ENCODE measurements at places on chromosomes 7 and 10.

DNA sequence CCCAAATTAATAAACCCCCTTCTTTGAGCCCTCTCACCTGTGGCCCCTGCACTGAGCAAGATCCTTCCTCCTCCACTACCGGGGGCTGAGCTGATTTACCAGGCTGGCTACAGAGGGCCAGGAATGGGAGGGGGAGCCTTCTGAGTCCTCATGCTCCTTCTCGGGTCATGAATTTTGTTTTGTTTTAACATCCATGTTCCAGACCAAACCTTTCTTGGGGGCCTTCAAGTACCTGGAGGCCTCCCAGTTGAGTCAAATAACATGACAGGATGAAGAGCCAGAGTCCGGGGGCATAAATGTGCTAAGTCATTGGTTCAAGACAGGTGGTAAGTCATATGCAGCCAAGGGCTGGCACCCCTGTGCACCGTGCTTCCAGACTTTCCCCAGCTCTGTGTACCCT is 39.6 kb downstream of the AFAP1L2 start:
- no peak for DNase-seq

GRCh38 chr10:63583909-63584724 is 62.9 kb downstream of the REEP3 start:
- DNase-seq = no peak

- DNase-seq = no peak
Observed at GRCh38 chr10:70683601-70683934, 11.3 kb downstream of the ADAMTS14 start.

DNA sequence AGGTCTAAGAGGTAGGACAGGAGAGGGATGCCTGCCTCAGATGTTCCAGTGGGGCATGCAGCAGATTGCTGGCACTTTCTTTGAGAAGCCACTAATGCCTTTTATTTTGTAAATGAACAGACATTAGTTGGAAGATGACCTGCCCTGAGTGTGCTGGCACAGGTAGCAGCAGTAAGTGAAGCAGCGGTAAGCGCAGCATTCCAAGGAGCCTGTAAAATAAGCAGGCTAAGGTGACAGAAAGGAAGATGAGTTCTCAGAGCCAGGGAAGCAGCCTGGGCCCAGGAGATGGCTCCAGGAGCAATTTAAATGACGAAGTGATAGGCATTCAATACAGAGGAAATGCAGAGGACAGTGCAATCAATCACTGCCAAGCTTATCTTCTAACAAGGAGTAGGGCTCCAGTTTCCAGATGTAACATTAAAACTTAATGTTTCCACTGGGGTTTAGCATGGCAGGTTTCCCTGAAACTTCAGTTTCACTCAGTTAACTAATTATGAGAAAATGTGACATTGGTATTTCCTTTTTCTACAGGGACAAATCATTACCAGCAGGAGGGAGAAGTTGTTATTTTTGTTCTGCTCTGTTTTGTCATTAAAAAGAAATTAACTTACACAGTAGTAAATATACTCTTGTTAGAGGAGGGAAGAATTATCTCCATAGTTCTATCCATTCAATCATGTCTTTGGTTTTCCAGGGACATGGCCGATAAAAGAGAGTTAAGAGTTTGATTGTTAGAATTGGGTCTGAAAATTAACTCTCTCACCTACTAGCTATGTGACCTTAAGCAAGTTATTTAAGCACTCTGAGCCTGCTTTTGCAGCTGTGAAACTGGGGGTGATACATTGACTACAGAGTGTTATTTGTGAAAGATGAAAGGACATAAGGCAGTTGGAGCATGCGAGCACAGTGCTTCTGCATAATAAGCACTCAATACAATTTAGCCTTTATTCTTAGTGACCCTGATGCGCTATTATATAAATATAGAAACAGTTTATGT is 96.6 kb upstream of the PTN start:
- DNase-seq = peak; percentile 56

DNA sequence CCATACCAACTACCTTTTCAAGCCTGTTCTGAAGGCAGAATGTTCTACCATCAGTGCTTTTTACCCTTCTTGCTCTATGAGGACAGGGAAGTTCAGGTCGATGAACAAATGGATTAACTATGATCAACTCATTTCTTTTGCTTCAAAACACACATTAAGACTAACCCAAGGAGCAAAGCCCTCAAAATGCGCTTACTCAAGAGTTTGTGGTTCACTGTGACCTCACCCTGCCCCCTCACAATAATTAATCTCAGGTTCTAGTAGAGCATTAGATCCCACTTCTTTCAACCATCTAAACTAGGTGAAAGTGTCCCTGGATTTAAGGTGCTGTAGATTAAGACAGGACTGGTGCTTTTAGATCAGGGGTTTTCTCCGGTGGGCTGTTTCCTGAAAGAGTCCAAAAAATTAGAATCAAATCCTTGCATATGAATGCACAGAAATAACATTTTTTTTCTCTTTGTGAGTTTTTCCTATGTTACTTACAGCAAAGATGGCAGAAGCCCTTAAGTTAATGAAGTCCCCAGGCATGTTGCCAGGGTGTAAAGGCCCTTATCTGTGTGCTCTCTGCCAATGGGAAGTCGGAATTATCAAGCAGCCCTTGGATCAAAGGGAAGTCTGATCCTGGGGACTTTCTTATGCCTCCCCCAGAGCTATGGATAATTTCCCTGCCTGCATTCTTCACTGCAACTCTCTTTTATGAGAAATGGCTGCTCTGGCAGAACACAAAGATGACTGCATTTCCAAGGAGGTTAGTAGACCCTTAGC is 205.5 kb upstream of the STK17A start:
- DNase-seq = no peak

- no peak for DNase-seq
Observed at GRCh38 chr7:3493499-3493898, 192.4 kb downstream of the SDK1 start.

DNA sequence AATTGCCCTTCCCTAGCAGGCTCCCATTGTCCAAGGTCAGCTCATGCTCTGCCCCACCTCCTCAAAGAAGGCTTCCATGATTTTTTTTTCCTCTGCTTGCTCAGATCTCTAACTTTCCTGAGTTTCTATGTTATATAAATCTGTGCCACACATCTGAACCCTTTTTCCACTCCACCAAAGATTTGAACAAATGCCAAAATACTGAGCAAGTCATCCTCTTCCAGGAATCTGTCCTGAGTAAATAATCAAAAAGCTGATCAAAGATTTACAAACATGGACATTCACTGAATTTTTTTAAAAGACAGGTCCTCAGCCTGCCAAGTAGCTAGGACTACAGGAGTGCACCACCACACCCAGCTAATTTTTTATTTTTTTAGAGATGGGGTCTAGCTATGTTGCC is 102.8 kb upstream of the ARID5B start:
- no peak for DNase-seq

DNA sequence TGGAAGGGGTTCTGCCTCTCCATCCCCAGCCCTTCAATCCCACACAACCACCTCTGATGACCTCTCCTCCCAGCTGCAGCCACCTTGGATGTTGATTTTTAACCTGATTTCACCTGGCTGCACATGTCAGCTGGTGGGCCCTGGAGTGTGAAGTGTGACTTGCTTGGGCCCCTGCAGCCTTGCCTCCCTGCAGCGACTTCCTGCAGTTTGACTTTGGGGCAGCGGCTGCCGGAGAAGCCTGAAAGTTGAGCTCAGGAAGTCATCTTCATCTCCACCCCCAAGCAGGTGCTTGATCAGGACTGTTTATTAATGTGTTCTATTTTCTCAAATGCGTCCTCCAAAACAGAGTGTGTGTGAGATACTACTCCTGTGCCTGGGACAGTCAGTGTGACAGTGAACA is 675.2 kb upstream of the GALNT17 start:
- DNase-seq = no peak

GRCh38 chr7:148367731-148368475 is 222.7 kb upstream of the C7orf33 start:
- DNase-seq = no peak

- DNase-seq = no peak
Observed at GRCh38 chr10:4653160-4653559, 172.8 kb upstream of the AKR1E2 start.

- DNase-seq = no peak
Observed at GRCh38 chr7:110522761-110523200, 568.1 kb upstream of the LRRN3 start.

- DNase-seq = no peak
Observed at GRCh38 chr10:104589871-104590270, 51.2 kb upstream of the SORCS3 start.

GRCh38 chr10:72200883-72201282 is 14.9 kb upstream of the ANAPC16 start:
- DNase-seq = no peak

GRCh38 chr7:90244565-90244908 is 437 bp upstream of the CFAP69 start:
- DNase-seq = no peak

GRCh38 chr7:2962865-2963264 is 80.8 kb downstream of the CARD11 start:
- DNase-seq = no peak

- DNase-seq = no peak
Observed at GRCh38 chr7:98559958-98560357, 57.1 kb upstream of the NPTX2 start.
